GM23248 (cell line): ENCODE measurements at places on chromosomes 13 and 19. TPM values are rescaled to one million over a fixed set of nuclear protein-coding genes. Genes with fewer than 3 reads are reported as not detected.

Gene MYO16
- total RNA-seq, result not detected in 2 replicates

Gene DIAPH3
- 9.5 and 12.1 TPM in 2 replicates for total RNA-seq

Gene SIAH3
- total RNA-seq, result not detected in 2 replicates

Gene ZNF99
- not detected in 2 replicates for total RNA-seq

Gene MKNK2
- total RNA-seq, result 78.6 and 83.2 TPM in 2 replicates

Gene DNAAF3
- 0.22 and 0.25 TPM in 2 replicates for total RNA-seq

Gene WASF3
- 19.2 and 19.9 TPM in 2 replicates for total RNA-seq

Gene TLE2
- total RNA-seq, result 4.3 and 10.1 TPM in 2 replicates

Gene SPRY2
- 11.6 and 22.3 TPM in 2 replicates for total RNA-seq

Gene SETDB2
- total RNA-seq, result 2.8 and 5.3 TPM in 2 replicates

Gene SLITRK5
- total RNA-seq, result not detected in 2 replicates

Gene NBEA
- total RNA-seq, result 3.7 and 5.7 TPM in 2 replicates

Gene RCBTB1
- 9.5 and 14.5 TPM in 2 replicates for total RNA-seq

Gene PRRG2
- not detected in 2 replicates for total RNA-seq

Gene CYP4F12
- not detected in 2 replicates for total RNA-seq

Gene PRKACA
- 37.4 and 67.8 TPM in 2 replicates for total RNA-seq

Gene LHB
- not detected in 2 replicates for total RNA-seq

Gene TMEM150B
- total RNA-seq, result not detected in 2 replicates

Gene ZNF358
- total RNA-seq, result 51.1 and 56.3 TPM in 2 replicates

Gene KIR2DL1
- total RNA-seq, result not detected in 2 replicates

Gene C5AR1
- total RNA-seq, result 0.51 TPM in 1 of 2 replicates, not detected in the other

Gene UNC13A
- total RNA-seq, result under 0.01 and 0.11 TPM in 2 replicates

Gene ADGRE3
- total RNA-seq, result not detected in 2 replicates

Gene CYP4F8
- total RNA-seq, result not detected in 2 replicates

Gene PRR22
- 0.25 TPM in 1 of 2 replicates, not detected in the other for total RNA-seq

Gene CCL25
- not detected in 2 replicates for total RNA-seq

Gene ZSCAN4
- not detected in 2 replicates for total RNA-seq

Gene AKAP8L
- 37.4 and 38.3 TPM in 2 replicates for total RNA-seq

Gene ZNF880
- total RNA-seq, result 22.0 and 34.8 TPM in 2 replicates

Gene ECSIT
- 28.0 and 35.2 TPM in 2 replicates for total RNA-seq

Gene MARK4
- total RNA-seq, result 10.2 and 11.6 TPM in 2 replicates

Gene CGB7
- 0.38 and 0.54 TPM in 2 replicates for total RNA-seq

Gene ZSCAN1
- not detected in 2 replicates for total RNA-seq

Gene ZNF154
- total RNA-seq, result 2.0 and 2.2 TPM in 2 replicates

Gene NDUFB7
- total RNA-seq, result 186 and 244 TPM in 2 replicates

Gene GPR12
- total RNA-seq, result not detected in 2 replicates

Gene HMG20B
- total RNA-seq, result 105 and 112 TPM in 2 replicates

Gene FBXO17
- total RNA-seq, result 36.4 and 47.6 TPM in 2 replicates

Gene ZNF665
- total RNA-seq, result 3.8 and 3.9 TPM in 2 replicates

Gene ACP7
- total RNA-seq, result not detected in 2 replicates

Gene ELSPBP1
- not detected in 2 replicates for total RNA-seq

Gene ZNF221
- total RNA-seq, result 3.8 and 7.8 TPM in 2 replicates

Gene PTBP1
- total RNA-seq, result 175 and 194 TPM in 2 replicates

Gene TEX101
- not detected in 2 replicates for total RNA-seq

Gene RAB3A
- 1.4 and 1.8 TPM in 2 replicates for total RNA-seq

Gene TPT1
- total RNA-seq, result 2,021 and 2,164 TPM in 2 replicates

Gene ZNF44
- 5.5 and 6.1 TPM in 2 replicates for total RNA-seq

Gene WDR88
- not detected in 2 replicates for total RNA-seq

Gene SOHLH2
- not detected in 2 replicates for total RNA-seq

Gene CLDN10
- total RNA-seq, result not detected in 2 replicates

Gene ZNF420
- total RNA-seq, result 5.1 and 10.4 TPM in 2 replicates

Gene ARID3A
- 6.7 and 8.5 TPM in 2 replicates for total RNA-seq

Gene CTU1
- total RNA-seq, result 9.0 and 11.3 TPM in 2 replicates

Gene FGF14
- under 0.01 TPM in 1 of 2 replicates, not detected in the other for total RNA-seq

Gene COX6B2
- not detected in 2 replicates for total RNA-seq

Gene KLK15
- total RNA-seq, result not detected in 2 replicates

Gene RANBP3
- total RNA-seq, result 41.8 and 53.5 TPM in 2 replicates

Gene ZNF766
- 9.5 and 9.7 TPM in 2 replicates for total RNA-seq

Gene OR10H1
- not detected in 2 replicates for total RNA-seq

Gene HNRNPUL1
- total RNA-seq, result 107 and 111 TPM in 2 replicates
